ENCODE measurements at places on chromosomes 1 and 21.

DNA sequence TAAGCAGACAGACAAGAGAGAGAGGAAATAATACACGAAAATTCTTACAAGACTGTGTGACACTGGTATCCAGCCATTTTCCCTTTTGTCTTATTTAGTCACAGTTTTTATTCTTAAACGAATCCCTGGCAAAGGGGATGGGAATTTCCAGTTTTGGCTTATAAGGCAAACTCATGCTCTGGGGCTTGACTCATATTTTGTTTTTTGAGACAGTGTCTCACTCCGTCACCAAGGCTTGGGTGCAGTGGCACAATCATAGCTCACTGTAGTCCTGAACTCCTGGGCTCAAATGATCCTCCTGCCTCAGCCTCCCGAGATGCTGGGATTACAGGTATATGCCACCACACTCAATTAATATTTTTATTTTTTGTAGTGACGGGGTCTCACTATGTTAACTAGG is 31.9 kb downstream of the PTGER3 start:
- DNase-seq = no peak

GRCh38 chr1:153697191-153698019 is 18.9 kb downstream of the NPR1 start:
- DNase-seq = peak; percentile 86

- no peak for DNase-seq
Measured at GRCh38 chr1:207890136-207890738, 20.7 kb downstream of the CD34 start.

DNA sequence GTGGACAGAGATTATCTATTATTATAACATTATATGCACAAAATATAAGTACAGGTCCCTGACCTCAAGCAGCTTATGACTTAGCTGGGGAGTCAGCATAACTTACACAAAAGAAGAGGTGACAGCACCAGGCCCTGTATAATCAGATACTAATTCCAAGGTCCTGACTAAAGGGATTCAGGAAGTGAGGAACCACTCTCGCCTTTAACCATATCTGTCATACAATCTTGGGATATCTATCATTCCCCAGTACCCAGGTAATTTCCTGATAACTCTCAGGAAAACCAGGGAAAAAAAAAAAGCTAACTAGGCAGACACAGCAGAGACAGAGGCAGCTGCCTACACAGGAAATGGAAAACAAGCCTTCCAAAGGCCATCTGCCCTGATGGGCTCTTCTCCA is 78.5 kb upstream of the CAMK1G start:
- DNase-seq = no peak

GRCh38 chr1:11940260-11940921 is 5.9 kb downstream of the PLOD1 start:
- no peak for DNase-seq

DNA sequence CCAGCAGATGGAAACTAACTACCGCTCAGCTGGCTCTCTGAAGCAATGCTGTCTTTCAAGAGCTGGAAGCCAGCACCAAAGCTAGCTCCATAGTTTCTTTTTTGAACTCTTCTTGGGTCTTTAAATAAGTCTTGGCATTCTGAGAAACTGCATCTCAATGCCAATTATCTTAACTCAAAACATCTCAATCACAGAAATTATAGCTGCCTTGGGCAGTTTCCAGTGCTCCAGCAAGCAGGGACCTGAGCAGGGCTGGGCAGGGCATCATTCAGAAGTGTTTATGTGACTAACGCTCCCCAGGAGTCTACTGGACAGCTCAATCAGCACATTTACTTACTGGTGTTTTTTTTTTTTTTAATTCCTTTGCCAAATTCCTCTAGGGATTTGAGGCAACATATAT is 18.3 kb upstream of the PADI4 start:
- no peak for DNase-seq

- no peak for DNase-seq
Measured at GRCh38 chr1:3183813-3184212, 114.8 kb downstream of the PRDM16 start.

DNA sequence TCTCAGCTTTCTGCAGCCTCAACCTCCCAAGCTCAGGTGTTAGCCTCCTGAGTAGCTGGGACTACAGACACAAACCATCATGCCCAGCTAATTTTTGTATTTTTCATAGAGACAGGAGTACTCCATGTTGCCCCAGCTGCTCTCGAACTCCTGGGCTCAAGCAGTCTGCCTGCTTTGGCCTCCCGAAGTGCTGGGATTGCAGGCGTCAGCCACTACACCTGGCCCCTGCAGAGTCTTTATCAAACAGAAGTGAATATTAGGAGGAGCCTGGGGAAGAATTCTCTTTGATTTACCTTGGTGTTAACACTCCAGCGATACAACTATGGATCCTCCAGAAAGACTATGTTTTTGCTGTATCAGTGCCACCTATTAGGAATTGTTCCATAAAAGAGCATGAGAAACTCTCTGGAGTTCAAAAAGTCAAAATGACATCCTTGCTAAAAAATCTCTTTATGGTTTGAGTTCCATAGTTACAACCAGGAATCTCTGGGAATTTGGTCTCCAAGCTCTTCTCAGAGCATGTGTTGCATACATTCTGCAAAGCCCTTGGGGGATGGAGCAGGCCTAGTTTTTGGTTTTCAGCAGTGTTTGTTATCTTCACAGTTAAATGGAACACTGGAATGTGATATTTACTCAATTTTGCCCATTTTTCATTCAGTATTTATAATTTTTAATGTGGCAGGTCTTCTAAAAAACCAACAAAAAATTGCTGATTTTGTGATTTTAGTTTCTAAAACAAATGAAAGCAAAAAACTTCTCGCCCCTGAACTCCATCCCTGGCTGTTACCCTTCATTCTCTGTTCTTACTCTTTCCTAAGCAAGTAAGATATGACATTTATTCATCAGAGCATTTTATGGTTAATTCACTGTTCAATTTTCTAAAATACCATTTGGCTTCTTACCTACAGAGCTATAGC is 77.3 kb downstream of the OLFML2B start:
- DNase-seq = no peak

- DNase-seq = no peak
Measured at GRCh38 chr1:165637427-165637826, 6.4 kb downstream of the MGST3 start.

DNA sequence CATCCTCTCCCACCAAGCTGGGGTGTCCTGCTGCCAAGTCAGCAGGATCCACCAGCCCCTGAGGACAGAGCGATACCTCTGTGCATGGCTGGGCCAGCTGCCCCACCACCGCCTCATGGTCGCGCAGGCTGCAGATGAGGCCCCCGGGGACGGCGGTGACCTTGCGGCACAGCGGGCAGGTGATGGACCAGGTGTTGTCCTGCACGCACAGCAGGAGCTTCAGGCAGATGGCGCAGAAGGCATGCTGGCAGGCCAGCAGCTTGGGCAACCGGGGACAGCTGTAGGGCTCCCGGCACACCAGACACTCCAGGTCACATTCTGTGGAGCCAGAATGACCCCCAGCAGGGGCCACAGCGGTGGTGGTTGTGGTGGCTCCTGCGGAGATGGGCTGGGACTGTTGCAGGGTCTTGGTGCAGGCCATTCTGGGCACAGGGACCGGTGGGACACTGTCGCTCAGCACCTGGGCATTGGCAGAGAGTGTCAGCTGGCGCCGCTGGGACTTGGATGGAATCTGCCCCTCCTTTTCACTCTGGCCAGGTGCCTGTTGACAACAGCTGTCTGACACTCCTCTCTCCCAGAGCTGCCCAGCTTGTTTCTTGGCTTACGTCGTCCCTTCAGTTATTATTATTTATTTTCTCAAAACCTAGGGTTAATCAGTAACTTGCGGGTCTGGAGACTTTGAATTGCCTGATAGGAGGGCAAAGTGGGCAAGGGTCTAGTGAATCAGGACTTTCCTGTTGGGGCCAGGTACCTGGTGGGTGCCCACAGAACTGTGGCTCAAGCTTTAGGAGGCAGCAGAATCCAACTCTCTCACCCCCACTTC is at the start of gene RNF186:
TSS of gene RNF186 (minus strand) at position 603 of the 823 bp plus-strand sequence. CDS start at position 421, 182 bp downstream.
- DNase-seq = peak; percentile 64

DNA sequence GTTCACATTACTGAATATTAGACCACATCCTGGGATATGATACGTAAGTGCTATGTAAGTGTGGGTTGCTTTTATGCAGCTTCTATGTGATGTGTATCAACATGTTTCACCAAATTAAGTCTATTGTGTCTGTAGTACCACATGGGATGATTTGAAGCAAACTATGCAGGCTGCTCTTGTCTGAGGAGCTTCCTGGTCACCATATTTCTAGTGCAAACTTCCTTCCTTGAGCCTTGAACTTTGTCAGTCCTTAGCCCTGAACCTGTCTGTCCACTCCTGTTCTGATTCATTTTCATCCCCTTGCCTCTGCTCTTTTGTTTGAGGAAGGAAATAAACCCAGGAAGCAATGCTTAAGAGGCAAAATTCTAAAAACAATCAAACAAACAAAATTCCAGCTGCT is 117.5 kb upstream of the VANGL1 start:
- no peak for DNase-seq

- DNase-seq = no peak
Measured at GRCh38 chr1:36134505-36135329, 9.7 kb upstream of the COL8A2 start.

DNA sequence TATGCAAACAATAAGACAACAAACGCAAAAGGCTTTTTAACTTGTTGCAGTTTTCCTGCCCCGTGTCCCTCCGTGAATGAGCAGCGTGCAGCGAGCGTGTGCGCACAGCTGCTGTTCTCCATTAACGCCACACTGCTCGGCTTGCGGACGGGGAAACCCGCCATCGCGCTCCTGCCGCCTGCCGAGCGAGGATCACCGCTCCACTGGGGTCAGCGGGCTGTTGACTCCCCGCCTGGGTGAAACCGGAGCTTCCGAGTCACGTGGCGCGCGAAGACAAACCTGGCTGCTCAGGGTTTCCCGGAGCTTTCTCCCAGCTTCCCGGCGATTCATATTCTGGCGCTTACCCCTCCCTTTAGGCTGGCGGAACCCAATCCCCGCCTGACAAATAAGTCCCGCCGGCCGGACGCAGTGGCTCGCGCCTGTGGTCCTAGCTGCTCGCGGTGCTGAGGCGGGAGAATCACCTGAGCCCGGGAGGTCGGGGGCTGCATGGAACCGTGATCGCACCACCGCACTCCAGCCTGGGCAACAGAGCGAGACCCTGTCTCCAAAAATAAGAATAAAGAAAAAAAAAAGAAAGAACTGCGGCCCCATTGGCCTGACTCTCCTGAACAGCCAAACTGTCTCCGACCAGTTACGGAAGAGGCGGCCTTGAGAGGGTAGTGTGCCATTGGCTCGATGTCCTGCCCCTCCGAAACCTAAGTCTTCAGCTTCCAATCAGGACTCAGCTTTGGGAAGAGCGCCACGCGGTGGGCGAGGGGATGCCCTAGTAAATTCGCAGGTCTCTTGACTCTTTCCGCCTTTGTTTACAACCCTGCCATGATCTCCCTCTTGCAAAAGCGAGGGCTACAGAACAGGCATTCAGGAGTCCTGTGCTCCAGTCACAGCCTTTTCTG is at the start of gene CREB3L4:
TSS of gene CREB3L4 (plus strand) at position 796 of the 893 bp plus-strand sequence. CDS start 624 bp downstream, outside the sequence.
- peak; percentile 96 for DNase-seq

DNA sequence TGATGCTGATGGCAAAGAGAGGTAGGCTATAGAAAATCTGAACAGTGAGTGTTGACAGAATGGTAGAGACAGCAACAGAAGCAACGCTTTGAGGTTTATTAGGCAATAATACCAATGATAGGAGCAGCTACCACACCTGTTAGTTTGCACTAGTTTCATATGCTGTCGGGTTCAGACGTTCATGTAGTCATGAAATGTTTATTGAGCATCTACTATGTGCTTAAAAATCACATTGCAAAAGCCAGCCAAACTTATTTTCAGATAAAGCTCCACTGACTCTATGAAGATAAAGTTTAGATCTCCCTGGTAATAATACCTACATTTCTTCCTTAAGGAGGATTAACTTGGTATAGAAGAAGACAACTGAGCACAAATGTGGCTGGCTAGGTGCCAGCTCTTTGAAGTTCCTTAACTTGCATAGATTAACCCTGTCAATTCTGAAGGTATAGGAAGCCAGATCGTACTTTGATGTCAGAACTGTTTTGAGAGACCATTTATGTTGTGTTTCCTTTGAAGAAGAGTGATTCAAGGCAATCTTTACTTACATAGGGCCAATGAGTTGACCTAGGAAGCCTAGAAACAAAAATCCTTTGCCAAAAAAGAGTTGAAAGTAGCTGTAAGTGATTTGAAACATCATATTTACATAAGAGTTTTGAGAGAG is 71.5 kb downstream of the DISP1 start:
- DNase-seq = no peak

GRCh38 chr1:44025816-44026215 is 5.4 kb downstream of the SLC6A9 start:
- DNase-seq = no peak

DNA sequence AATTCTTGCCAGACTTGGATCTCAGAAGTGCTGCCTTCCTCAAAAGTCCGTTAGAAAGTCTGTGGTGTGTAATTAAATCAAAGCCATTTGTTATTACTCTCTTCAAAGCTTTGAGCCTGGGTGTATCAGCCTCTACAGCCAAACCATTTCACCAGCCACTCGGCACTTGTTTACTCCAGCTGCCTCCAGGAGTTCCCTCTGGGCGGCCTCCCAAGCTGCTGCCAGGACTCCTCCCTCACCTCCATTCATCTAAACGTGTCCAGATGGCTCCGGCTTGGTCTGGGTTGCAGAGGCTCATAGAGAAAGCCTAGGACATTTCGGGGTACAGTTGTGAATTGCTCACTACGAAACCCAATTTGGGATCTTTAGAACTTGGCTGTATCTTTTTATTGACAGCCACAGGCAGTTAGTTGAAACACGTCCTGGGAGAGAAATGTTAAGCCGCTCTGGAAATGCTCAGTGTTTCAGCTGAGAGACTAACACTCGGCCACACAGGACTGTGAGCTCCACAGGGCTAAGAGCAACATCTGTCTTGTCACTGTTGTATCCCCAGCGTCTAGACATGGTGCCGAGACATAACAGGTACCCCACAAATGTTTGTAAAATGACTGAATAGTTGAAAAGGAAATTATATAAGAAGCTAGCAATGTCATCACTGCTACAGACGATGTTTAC is 116.9 kb upstream of the NGF start:
- DNase-seq = no peak

- no peak for DNase-seq
Measured at GRCh38 chr1:156400191-156400935, 31.4 kb downstream of the RHBG start.

DNA sequence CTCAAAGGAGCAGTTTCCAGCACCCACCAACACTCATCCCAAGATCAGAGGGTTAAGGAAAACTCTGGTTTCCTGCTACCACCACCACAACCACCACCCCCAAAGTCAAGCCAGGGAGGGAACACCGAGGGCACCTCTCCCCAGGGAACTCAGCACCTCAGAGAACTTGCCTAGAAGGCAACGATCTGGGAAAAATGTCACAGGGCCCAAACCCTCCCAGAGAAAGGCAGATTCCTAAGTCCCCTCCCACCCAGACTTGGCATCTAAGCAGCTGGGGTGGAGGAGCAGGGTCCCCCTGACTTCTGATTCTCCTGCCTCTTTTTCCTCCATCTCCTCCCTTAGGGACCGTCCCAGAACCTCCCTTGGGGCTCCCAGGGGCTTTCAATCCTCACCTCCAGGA is 10.6 kb downstream of the KANK4 start:
- DNase-seq = no peak

GRCh38 chr1:2314273-2314802 is 77.0 kb downstream of the MORN1 start:
- no peak for DNase-seq

DNA sequence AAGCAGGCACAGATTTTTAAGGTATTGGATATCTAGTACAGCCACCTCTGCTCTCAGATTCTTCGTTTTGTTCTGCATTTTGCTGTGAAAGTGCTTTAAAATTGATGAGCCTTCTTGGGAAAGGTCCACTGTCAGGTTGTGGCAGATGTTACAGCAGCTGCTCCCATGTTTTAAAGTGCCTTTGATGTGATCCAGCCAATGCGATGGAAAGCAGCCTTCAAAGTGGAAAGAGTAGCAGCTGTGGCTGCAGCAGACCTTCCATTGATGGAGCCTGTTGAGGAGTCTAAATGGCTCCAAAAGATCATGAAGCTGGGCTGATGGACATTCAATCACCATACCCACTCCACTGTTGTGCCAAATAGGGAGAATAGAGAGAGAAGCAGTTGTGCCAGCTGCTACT is 816.9 kb downstream of the PLA2G4A start:
- no peak for DNase-seq

Data from right renal pelvis (tissue), 4 donors.